ENCODE measurements at places on chromosomes 16 and 17. TPM values are rescaled to one million over a fixed set of nuclear protein-coding genes. Genes with fewer than 3 reads are reported as not detected.

Gene CD7
- total RNA-seq = not detected

Gene KRTAP2-2
- total RNA-seq = not detected

Gene NUBP2
- total RNA-seq = 57.3 TPM

Gene GSG1L
- total RNA-seq = 0.60 TPM

Gene LYRM1
- total RNA-seq = 47.2 TPM

Gene COPZ2
- total RNA-seq = 7.0 TPM

Gene DLX3
- not detected for total RNA-seq

Gene ITPRIPL2
- total RNA-seq = 28.4 TPM

Gene INCA1
- total RNA-seq = 0.40 TPM

Gene SOX8
- 0.60 TPM for total RNA-seq
